ENCODE measurements at places on chromosomes 5 and 9.

GRCh38 chr9:104835161-104835560, 71.2 kb downstream of the NIPSNAP3B start:
- DNase-seq, result peak; percentile 35

GRCh38 chr5:62282064-62282463, 23.9 kb upstream of the KIF2A start:
- no peak for DNase-seq

GRCh38 chr5:16600397-16600796, 16.4 kb downstream of the RETREG1 start:
- peak; percentile 27 for DNase-seq

DNA sequence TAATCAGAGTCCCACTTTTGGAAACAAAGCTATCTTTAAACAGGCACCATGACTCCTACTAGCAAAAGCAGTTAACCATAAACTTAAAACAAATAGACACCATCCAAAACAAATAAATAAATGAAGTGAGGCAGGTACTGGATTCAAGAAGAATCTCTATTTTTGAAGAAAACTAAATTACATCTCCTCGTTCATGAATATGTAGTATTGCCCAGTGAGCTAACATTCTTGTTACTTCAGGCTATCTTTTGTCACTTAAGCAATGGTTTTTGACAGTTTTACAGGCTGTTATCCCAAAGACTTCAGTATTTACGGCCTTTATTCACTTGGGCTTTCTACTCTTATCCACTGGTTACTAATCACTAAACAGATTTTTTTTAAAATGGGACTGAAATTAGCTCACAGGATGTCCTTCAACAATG, 242.5 kb downstream of the MLLT3 start:
- no peak for DNase-seq

- no peak for DNase-seq
Measured at GRCh38 chr9:84387821-84388220, 47.3 kb upstream of the SLC28A3 start.

GRCh38 chr5:171379961-171380360, 7.7 kb upstream of the NPM1 start:
- no peak for DNase-seq

GRCh38 chr5:40436535-40437237, 243.0 kb upstream of the PTGER4 start:
- no peak for DNase-seq

- DNase-seq, result no peak
Measured at GRCh38 chr5:107154593-107154992, 516.1 kb downstream of the EFNA5 start.

- DNase-seq, result no peak
Measured at GRCh38 chr5:116738239-116738614, 163.6 kb upstream of the SEMA6A start.

GRCh38 chr5:8829323-8830029, 716.4 kb downstream of the SEMA5A start:
- DNase-seq, result peak; percentile 88

DNA sequence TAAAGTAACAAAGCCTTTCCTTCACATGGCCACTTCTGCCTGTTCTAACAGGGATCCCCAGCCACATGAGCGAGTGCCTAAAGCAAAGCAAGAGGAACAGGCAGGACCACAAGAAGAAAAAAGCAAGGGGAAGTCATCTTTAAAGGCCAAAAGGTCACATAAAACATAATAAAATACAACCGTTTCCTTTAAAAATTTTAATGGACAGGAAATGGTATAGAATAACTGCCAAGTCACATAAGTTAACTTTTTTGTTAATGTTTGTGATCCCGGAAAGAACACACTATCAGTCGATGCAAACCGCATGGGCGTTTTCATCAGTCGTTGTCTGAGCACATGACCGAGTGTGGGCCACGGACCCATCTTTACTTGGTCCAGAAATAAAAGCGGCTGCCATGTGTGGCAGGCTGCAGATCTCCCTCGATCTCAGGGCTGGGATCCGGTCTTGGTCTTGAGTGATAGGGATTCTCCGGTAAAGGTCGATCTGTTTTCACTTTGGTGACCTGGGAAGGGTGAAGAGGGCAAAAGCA, 15.6 kb downstream of the NDUFA8 start:
- no peak for DNase-seq

DNA sequence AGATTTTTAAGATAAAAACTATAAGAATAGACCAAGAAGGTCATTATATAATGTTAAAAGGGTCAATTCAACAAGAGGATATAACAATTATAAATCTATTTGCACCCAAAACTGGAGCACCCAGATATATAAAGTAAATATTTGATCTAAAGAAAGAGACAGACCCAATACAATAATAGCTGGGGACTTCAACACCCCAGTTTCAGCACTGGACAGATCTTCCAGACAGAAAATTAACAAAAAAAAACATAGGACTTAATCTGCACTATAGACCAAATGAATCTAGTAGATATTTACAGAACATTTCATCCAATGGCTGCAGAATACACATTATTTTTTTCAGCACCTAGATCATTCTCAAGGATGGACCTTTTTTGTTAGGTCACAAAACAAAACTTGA, 331.9 kb downstream of the SPOCK1 start:
- DNase-seq, result no peak

DNA sequence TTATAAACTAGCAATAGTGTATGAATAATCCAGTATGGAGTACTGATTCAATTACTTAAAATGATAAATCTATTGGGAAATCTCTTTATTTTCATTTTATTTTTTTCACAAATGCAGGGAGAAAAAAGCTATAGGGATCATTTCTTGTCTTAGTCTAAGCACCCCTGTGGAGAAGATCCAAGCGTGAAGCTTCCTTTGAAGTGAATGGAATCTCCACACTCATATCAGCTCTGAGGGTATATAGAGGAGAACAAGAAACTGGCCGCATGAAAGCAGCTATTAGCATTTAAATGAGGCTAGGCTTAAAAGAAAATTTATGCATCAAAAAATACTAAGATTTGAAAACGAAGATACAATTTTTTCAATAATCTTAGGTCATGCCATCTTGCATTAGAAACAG, 12.9 kb upstream of the PAM start:
- DNase-seq, result no peak

- no peak for DNase-seq
Measured at GRCh38 chr9:76725885-76726284, 38.4 kb upstream of the PCA3 start.

DNA sequence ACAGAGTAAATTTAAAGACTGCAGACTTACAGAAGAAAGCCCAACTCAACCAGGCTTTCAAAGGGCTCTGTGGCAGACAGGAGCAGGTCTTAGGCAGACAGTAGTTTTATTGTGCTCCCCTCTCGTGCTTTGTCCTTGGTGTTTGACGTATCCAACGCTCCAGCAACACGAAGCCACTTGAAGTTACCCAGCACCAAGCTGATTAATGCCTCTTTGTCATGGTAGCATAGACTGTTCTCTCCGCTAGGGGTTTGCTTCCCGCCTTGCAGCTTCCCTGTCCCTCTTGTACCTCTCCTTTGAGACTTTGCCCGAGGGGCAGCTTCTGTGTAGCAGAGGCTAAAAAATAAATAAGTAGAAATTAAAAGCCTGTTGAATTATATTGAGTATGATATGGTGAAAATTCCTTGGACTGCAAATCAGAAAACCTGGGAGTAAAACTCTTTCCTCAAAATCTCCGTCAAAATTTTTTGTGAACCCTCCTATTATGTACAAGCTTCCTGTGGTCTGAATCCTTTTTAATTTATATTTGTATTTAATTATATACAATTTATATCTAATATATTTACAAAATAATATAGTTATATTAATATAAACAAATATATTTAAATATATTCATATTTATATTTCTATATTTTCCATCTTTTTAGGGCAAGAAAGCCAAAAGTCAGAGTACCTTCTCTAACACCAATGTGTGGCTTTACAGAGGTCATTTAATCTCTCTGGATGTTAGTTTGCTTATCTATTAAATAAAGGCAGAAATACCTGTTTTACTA, 405.4 kb downstream of the DMAC1 start:
- DNase-seq, result no peak

GRCh38 chr5:111236995-111237394, 12.8 kb downstream of the CAMK4 start:
- DNase-seq, result no peak

DNA sequence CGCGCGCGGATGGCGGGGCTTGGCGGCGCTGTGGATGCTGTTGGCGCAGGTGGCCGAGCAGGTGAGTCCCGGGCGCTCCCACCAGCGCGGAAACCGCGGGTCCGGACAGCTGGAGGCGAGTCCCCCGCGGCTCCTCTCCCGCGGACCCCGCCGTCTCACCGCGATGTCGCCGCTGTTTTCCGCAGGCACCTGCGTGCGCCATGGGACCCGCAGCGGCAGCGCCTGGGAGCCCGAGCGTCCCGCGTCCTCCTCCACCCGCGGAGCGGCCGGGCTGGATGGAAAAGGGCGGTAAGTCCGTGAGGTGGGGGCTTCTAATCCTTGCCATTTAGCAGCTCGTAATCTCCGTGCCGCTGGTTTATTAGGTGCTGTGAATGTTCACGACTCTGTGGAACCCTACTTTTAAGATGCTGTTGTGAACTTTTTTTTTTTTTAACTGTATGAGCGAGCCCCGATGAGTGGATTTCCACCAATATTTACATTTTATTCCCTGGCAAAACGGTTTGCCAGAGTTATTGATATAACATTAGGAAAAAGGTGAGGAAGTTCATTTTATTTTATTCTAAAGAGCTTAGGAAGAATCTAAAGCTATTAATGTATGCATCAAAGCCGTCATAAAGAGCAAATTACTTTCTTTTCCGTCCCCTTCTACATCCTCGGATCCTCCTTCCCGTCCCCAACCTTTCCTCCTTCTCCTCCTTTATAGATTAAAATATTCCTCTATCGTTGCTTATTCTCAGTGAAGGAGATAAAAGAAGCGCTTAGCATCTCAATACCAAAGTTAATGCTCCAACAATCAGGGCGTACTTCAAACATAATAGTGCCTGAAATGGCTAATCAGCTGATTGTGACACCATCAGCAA, 579 bp downstream of the ADAMTS16 start:
- no peak for DNase-seq

DNA sequence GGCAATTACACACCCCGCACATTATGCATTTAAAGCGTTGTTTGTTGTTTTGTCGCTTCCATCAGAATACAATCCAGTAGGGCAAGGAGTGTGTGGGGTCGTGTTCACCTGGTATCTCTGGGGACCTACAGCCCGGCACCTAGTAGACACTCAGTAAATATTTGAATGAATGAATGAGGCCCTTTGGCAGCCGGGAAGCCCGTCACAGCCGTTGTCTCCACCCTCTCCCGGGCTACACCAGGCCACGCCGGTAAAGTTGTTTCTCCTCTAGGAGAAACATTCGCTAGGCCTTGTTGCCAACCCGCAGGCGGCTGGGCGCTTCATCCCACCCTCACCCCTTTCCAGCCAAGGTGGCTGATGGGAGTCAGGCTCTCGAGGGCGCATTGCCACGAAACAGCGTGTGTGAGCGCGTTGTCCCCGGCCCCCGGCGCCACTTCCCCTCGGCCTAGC, 876 bp upstream of the JAK2 start:
- DNase-seq, result no peak

DNA sequence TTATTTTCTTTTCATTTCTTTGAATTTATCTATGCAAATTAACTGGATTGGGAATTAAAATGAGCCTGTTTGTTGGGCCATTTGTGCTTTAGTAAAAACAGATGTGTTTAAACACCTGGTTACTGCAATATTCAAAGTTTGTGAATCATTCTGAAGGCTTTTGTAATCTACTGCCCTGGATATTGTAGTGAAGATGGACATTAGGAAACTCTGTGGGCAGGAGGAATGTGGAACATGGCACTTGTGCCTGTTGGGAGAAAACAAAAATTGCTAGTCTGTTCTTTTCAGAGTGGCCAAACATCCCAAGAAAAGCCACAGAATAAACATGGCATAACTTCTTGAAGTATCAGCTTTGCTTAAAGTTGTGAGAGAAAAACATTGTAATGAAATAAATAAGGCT, 40.8 kb downstream of the CHSY3 start:
- DNase-seq, result peak; percentile 71

DNA sequence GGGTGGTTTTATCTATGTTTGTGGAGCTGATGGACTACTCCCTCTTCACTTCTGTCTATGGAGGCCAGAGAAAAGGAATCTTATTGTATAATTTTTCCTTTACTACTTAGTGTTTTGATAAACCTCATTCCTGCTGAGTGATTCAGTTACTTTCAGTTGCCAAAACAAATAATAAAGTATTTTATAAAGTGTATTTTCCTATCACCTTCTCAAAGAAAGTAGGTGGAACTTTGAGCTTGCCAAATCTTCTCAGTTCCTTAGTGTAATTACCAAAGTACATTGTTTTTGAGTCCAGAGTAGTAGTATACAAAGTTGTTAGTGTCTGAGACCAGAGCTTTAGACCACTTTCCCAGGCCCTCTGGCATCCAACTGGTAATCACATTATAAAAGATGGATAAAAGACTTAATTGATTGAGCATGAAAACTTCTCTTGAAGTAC, 13.5 kb downstream of the RABGAP1 start:
- DNase-seq, result peak; percentile 12

GRCh38 chr5:143931476-143931875, 119.5 kb downstream of the HMHB1 start:
- DNase-seq, result no peak

- peak; percentile 29 for DNase-seq
Measured at GRCh38 chr5:68911840-68912690, 181.7 kb upstream of the SLC30A5 start.

DNA sequence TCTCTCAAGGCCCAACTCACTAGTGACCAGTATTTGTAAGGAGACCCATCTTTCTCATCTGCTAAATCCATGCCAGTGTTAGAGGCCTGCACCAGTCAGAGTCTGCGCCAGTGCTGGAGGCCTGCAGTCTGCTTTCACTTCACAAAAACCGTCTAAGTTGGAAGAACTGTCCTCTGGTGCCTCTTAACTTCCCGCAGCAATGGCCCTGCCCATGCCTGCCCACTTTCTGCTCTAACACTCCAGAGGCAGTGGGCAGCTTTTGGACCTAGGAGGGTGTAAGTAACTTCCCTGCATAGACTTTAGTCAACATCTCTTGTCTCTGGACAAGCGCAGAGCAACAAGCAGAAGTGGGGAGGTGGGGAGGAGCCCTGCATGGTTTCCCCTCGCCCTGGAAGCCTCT, 152.9 kb downstream of the AUH start:
- no peak for DNase-seq

- DNase-seq, result no peak
Measured at GRCh38 chr5:59500014-59500413, 393.5 kb downstream of the PDE4D start.

- DNase-seq, result no peak
Measured at GRCh38 chr5:15720515-15720914, 220.5 kb downstream of the FBXL7 start.

DNA sequence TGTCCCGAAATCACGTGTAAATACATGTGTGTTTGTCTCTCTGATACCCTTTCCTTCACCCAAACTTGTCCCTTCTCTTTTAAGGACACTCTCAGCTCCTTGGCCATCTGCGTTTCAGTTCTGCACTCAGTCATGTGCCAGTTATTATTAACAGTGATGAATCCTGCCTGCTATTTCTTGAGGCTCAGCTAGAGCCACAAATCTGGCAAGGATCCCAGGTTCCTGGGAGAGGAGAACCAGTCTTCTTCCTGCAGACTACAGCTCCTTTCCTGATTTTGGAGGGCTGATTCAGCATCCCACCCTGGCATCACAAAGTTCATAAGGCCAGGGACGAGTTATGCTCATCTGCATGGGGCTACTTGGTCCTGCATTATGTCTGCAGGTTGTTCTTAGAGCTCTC, 5.6 kb downstream of the MAMDC2 start:
- DNase-seq, result peak; percentile 51
